Activated CD4-positive, alpha-beta T cell treated with anti-CD3 and anti-CD28 coated beads for 24 hours (primary cell): ENCODE measurements at places on chromosomes 12 and 14.

DNA sequence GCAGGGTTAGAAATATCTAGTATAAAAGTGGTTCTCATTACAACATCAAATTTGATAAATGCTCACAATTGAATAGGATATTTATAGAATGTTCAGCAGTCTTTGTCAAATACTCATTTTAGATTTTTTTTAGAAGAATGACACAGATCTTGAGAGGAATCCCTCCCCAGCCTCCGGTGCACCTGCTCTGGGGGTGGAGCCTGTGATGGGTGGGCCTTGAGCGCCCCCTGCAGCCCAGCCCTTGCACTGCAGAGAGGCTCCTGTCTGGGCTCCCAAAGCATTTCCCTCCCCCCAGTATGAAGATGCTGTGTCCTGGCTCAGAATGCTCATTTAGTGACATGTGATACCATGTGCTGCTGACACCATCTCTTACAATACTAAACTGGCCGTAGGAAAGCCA is 792.3 kb downstream of the TMEM121 start:
- peak; percentile 37 for DNase-seq

DNA sequence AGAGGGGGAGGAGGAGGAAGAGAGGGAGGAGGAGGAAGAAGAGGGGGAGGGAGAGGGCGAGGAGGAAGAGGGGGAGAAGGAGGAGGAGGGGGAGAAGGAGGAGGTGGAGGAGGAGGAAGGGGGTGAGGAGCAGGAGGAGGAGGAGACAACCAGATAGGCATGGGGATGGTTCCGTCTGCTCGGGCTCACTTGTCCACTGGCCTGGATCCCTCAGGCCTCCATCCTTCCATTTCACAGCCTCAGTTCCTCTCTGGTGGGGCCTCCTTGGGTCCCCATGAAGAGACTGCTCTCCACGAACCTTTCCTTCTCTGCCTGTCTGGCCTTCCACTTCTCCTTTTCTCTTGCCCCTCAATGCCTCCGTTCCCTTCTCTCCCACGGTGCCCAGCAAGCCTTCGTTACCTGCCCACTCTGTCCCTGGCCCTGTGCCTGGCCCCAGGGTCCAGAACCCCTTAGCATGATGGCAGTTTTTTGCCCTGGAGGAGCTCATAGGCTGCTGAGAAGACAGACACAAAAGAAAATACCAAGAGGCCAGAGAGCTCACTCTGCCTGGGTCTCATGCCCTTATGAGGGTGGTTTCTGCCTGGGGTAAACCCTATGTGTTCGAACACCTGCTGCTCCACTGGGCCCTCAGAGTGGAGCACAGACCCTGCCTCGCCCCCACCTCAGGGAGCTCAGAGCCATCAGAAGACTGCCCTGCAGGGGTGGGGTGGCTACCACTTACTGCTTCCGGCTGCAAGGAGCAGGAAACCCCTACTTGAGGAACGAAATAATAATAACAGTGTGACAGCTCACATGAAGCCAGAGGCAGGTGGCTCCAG is 11.7 kb upstream of the CACNA2D4 start:
- DNase-seq = no peak

DNA sequence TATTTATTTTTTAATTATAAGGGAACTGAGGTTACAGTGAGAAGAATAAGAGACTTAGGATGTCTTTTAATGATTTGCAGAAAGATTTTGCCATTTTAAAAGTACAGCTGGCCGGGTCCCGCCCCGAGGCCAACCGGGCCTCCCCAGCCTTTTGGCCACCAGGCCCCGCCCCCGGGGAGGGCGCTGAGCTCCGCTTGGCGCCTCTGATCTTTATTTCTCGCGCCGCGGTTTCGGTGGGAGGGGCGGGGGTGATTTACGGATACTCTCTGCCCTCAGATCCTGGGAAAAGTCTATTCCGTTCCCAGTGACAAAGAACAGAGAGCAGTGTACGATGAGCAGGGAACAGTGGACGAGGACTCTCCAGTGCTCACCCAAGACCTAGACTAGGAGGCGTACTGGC is 17.7 kb downstream of the ZFYVE26 start:
- no peak for DNase-seq

DNA sequence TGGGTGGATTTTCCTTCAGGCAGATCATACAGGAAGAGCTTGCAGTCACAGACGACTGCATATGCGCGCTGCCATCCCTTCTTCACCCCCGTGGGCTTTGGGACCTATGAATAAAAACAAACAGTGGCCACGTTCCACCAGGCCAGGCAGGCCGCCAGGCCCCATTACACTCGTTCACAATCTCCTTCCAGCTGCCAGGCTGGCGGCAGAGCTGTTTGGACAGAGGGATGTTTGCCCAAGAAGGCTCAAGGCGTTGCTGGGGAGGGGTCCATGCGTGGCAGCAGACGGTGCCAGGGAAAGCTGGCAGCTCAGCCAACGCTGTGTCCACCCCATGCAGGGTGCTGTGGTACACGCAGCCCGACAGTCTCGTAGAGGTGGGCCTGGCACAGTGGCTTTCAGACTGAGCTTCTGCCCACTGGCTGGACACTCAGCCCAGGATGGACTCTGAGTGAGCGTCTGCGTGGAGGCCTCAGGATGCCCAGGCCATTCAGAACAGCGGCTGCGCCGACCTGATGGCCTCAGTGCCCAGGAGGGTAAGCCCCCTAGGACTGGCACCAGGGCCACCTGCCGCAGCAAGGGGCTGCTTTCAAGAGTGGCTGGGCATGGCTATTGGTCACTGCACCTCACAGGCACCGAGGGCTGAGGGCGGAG is 27.5 kb downstream of the AMN start:
- DNase-seq = no peak

GRCh38 chr12:69428351-69429073 is 41.7 kb upstream of the FRS2 start:
- DNase-seq = no peak

- DNase-seq = no peak
Observed at GRCh38 chr14:91847693-91848092, 19.6 kb downstream of the TC2N start.

GRCh38 chr12:92002195-92002649 is 143.4 kb downstream of the BTG1 start:
- no peak for DNase-seq

GRCh38 chr14:89129570-89129969 is 287.5 kb downstream of the FOXN3 start:
- no peak for DNase-seq

DNA sequence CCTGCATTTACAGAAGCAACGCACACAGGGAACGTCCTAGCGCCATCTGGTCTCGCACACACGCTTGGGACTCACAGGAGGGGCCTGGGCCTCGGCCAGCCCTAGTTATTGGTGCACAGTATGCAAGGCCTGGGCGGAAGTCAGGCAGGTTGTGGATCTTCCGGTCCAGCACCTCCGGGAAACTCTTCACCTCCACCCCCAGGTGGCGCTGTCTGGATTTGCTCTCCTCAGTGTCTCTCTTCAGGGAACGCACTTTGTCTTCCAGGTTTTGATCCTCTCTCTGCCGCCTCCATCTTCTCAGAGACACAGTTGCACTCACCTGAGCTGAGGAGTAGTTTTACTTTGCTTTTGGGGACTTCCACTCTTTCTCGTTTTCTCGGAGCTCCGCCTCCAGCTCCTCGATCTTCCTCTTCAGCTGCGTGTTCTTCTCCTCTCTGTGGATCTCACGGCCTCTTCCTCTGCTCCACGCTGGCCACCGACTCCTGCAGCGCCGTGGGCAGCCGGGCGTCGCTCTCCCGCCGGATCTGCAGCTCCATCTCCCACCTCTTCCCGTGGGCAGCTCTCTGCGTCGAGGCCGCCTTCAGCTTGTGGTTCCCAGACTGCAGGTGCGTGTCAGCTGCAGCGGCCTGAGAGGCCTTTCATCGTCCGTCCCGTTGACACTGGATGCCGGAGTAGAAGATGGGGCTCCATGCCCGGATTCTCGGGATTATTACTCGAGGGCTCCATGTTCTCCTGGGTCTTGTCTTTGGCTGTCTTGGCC is 933.8 kb downstream of the TMEM121 start:
- DNase-seq = peak; percentile 65

DNA sequence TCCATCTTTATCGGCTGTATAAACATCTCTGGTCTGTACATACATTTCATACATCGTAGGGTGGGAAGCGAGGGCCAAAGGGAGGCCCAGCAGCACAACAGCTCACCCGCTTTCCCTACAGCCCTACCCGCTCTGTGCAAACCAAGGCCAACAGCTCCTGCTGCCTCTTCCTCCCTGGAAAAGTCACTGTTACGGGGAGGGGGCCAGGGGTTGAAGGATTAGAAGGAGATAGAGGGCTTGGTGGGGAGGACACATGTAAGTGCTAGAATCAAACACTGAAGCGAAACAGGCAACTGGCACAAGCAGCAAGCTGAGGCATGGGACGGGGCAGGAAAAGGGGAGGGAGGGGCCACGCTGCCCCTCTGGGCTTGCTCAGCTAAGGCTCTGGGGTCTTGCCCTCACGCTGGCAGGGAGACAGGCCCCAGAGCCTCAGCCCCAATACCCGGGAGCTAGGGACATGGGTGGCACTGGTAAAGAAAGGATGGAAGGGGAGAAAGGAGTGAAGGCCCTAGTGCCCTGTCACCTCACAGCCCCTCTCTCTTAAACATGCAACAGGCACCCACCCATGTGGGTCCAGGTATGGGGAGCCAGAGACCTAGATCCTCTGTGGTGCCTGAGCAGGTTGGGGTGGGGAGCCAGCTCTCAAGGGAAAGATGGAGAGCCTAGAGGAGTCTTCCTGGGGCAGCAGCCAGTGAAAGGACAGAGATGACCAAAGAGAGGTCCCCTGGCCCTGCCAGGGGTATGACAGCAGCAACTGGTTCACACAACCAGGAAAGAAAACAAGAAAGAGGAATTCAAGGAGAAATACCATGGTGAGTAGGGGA is 14.4 kb downstream of the SPRYD3 start:
- no peak for DNase-seq
